ENCODE measurements at places on chromosomes 7 and 10. TPM values are rescaled to one million over a fixed set of nuclear protein-coding genes. Genes with fewer than 3 reads are reported as not detected.

GRCh38 chr7:128076796-128077271, 45.6 kb upstream of the LRRC4 start:
- peak; percentile 72 for DNase-seq

GRCh38 chr7:3880228-3880987, 579.4 kb downstream of the SDK1 start:
- DNase-seq: no peak

NPC1L1 gene
- total RNA-seq: 0.17 TPM

PAPOLB gene
- 0.38 TPM for total RNA-seq

MCM10 gene
- 0.78 TPM for total RNA-seq

DNA sequence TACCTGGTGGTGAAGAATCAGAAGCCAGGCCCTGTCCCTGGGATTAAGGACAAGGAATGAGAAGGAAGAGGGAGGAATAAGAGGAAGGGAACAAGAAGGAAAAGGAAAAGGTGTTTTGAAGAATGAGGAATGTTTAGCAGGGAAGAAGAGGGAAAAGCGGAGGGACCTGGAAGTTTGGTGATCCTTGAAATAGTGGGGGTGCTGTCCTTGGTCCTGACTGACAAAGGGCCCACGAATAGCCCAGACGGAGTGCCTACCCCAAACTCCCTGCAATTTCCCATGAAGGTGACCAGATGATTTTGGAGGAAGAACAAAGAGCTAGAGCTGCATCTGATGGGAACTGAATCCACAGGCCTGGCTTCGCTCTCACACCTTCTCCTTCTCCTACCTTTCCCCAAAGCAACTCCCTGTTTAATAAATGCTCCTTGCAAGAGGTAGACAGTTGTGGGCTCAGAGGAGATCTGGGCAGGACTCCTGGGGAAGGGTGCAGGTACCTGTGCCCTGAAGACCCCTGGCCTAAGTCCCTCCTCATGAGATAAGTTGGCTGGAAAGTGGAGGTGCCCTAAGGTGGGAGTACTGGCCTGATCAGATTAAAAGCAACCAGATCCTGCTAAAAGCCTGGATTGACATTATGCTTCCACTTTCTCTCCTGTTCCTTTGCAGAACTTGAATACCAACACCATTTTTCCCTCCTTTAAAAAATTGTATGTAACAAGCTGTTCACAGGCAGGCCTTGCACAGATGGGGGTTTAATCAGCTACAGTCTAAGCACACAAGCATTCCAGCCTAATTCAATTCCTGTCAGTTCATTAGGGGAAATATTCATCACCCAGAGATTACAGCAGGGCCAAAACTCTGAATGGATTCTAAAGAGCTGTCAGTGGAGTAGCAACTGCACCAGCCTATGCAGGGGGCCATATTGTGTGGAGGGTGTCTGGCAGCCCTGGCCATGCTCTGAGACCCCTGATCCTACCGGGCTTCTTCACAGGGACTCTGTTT, 19.4 kb downstream of the KAZALD1 start:
- DNase-seq: no peak

DNA sequence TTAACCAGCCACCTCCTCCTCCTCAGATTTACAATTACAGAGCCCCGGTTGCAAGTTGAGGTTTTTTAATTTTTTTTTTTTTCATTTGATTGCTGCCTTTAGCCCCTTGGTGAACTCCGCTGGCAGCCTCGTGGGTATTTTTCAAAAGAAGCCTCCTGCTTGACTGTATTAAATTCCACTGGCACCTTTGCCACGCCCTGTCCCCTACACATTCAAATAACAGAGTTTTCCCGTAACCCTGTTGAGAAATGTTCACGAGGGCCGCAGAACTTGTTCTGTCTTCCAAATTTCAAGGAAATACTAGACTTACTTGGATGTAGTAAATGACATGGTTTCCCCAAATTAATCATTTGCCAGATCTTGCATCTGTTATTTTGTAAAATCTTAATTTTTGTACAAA, 167.0 kb downstream of the ARID5B start:
- no peak for DNase-seq

HOXA9 gene
- total RNA-seq: 1.2 TPM

- DNase-seq: no peak
Measured at GRCh38 chr7:132520591-132521280, 55.5 kb downstream of the PLXNA4 start.

Measured in upper lobe of right lung (tissue), 1 donor.